PC-9 (cell line): ENCODE measurements at places on chromosomes 5 and 9.
A peak's percentile ranks its signal among the peaks of the same experiment; 100 is the strongest.

- DNase-seq, result no peak
Measured at GRCh38 chr9:76605321-76605900, 146.4 kb downstream of the GCNT1 start.

- no peak for DNase-seq
Measured at GRCh38 chr5:135577421-135577820, 1.4 kb downstream of the CXCL14 start.

DNA sequence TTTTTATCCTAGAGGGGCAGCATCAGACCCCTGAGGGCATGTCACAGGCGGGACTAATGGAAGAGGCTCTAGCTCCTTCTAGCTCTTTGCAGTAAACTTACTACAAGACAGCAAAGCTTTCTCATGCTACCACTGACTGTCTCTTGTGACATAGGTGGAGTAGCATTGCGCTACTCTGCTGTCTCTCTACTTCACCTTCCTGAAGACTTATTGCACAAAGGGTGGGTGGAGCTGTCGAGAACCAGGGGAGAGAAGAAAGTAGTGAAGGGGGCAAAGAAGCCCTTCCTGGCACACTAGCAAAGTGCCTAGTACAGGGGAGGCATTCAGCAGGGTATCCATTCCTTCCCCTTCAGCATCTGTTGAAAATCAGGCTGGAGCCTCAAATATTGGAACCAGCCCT is 36.1 kb upstream of the NEK6 start:
- no peak for DNase-seq

DNA sequence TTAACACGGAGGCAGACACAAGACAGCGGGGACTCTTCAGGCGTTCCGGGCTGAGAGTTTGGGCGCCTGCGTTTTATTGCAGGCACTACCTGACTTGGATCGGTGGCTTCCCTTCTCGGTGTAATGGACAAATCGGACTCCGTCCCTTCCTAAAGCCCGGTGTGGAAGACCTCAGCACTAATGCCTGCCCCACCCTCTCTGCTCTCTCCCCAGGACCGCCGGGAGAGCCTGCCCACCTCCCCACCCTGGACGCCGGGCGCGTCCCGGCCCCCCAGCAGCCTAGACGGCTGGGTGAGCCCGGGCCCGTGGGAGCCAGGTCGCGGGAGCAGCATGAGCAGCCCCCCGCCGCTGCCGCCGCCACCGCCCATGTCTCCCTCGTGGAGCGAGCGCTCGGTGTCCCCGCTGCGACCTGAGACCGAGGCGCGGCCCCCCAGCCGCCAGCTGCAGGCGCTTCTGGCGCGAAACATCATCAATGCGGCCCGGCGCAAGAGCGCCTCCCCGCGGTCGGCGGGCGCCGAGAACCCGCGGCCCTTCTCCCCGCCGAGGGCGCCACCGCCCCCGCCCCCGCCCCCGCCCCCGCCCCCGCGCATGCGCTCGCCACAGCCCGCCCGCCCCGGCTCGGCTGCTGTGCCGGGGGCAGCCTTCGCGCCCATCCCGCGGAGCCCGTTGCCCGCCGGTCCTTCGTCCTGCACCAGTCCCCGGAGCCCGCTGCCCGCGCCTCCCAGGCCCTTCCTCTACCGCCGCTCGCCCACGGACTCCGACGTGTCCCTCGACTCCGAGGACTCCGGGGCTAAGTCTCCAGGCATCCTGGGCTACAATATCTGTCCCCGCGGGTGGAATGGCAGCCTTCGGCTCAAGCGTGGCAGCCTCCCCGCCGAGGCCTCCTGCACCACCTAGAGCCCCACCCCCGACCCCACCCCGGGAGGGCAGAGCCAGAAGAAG is 4.6 kb upstream of the MYOZ3 start:
- DNase-seq, result no peak

DNA sequence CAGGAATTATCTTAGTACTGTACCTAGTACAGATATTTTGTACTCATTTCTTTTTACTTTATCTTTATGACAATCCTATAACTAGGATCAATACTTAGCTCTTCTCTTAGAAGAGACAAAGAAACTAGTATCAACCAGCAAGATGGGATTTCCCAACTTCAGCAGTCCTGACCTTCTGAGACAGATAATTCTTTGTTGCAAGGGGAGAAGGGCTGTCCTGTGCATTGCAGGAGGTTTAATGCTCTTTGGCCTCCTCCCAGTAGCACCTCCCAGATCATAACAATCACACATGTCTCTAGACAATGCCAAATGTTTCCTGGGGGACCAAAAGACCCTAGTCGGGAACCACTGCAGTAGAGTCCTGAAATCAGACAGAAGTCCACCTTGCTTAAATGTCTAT is 424.3 kb upstream of the DMAC1 start:
- DNase-seq, result no peak

GRCh38 chr9:94867281-94867841 is 140.9 kb downstream of the AOPEP start:
- DNase-seq, result peak; percentile 78

DNA sequence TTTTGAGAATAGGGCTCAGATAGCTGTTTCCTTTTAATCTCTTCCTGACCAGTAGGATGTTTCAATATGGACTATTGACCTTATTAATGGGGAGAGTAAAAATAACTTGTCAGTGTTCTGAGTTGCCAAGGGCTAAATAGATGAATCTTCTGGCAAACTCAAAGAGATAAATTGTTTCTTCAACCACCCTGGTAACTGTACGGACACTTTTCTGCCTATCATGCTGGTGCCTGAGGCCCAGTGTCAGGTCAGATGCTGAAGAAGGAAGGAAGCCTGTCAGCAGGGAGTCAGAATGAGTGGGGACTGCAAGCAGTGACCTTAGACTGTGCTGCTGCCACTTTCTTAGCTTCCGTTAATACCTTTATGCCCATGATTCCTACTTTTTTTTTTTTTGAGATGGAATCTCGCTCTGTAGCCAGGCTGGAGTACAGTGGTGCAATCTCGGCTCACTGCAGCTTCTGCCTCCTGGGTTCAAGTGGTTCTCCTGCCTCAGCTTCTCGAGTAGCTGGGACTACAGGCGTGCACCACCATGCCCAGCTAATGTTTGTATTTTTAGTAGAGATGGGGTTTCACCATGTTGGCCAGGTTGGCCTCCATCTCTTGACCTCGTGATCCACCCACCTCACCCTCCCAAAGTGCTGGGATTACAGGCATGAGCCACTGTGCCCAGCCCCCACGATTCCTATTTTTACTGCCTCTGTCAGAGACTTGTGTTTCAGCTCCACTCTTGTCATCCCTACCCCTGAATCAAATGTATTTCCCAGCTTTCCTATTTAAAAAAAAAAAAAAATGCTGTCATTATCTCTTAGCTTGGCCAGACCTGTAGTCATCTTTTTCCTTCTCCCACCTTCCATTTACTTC is 33.7 kb downstream of the TGFBR1 start:
- DNase-seq, result no peak

DNA sequence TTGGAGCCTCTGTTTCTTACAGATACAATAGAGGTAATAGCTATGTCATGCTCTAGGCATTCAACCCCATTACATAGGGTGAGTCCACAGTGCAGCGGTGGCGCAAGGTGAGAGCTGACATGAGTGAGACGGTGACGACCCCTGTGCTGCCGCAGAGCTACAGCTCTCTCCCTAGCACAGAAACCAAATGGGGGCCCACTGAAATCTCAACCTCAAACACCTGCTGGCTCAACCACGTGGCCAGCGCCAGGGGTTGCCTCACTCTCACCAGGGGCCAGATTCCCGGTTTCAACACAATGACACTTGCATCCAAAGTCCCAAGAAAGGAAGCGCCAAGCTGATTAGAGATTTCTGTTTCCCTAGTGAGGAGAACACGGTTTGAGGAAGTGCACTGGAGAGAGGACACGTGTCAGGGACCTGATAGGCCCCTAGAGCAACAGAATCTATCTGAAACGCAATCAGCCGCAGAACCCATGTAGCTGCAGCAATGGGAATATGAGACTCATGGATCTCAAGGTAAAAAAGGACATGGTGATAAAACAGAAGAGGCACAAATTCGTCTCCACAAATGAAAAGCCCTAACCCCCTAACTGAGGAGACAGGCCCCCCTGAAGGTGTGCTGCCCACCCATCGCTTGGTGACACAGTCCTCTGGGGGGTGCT is 114.3 kb downstream of the CRB2 start:
- no peak for DNase-seq

DNA sequence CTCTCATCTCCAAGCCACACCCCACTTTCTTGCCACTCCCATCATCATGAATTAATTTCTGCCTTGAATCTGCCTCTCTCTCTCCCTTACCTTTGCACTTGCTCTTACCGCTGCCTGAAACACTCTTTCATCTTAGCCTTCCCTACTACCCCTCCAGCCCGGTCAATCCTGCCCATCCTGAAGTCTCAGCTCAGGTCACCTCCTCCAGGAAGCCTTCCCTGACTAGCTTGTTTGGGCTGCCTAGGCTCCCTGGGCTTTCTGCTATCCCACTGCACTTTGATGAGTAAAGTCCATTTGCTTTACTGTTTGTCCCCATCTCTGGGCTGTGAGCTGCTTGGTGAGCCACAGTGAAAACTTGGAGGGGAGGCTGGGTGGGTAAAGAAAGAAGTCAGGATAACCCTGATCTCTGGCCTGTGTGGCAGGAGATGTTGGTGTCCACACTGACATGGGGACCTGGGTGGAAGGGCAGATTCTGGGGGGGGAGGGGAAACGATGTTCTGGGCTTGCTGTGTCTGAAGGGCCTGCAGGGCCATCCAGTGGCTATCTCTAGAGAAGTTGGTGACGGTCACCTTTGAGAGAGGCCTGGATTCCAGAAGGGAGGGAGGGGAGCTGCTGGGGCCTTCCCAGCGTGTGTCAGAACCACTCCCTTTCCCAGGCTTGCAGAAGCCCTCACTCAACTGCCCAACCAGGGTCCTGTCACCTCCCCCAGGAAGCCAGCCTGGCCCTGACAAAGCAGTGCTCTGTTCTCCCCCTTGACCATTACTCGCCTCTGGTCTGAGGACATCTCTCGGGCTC is 75.0 kb upstream of the DAB2IP start:
- DNase-seq, result no peak

DNA sequence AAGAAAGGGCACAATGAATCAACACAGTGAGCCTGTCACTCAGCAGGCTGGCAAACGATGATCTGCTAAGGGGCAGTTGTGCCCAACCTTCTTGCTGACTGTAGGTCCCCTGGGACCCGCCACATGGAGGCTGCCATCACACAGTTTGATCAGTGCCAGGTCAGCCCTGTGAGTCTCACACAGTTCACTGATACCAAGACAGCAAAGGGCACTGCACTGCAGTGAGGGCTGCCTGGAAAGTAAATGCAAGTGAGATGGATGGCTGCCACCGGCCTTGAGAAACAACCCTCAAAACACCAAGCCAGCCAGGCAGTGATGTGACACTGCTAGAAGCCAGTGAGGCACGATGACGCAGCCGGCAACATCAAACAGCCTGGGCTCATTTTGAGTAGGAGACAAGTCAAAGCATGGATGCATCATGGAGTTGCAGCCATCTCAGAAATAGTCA is 30.3 kb downstream of the FOXD1 start:
- DNase-seq, result no peak

GRCh38 chr9:33192493-33193255 is 25.5 kb upstream of the B4GALT1 start:
- no peak for DNase-seq

- no peak for DNase-seq
Measured at GRCh38 chr5:96742538-96742937, 65.2 kb downstream of the ERAP1 start.

GRCh38 chr5:14261235-14261634 is 118.1 kb downstream of the TRIO start:
- no peak for DNase-seq

DNA sequence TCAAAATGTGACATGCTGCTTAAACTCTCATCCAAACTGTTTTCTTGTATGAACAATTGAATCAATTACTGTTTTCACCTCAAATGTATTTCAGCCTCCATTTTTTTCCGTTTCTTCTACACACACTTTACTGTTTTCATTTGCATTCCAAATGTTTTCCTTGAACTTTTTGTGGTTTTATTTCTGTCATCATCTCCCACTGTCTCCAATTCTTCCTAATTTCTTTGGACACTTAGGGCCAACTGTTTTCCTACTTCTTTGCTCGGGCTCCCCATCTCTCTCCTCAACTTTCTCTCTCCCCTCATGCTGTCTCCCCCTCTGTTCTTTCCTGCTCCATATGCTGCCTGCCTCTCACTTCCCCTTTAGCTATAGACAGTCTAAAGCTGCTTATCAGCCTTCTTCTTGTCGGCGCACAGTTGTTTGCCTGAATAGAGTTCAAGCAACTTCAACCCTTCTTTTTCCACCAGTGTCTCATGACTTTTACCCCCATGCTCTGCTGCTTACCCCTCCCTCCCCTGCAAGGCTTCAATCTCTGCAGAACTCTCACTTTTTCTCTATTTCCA is 443.4 kb downstream of the DTWD2 start:
- DNase-seq, result no peak

- DNase-seq, result no peak
Measured at GRCh38 chr5:9834871-9835770, 205.0 kb upstream of the TAS2R1 start.

DNA sequence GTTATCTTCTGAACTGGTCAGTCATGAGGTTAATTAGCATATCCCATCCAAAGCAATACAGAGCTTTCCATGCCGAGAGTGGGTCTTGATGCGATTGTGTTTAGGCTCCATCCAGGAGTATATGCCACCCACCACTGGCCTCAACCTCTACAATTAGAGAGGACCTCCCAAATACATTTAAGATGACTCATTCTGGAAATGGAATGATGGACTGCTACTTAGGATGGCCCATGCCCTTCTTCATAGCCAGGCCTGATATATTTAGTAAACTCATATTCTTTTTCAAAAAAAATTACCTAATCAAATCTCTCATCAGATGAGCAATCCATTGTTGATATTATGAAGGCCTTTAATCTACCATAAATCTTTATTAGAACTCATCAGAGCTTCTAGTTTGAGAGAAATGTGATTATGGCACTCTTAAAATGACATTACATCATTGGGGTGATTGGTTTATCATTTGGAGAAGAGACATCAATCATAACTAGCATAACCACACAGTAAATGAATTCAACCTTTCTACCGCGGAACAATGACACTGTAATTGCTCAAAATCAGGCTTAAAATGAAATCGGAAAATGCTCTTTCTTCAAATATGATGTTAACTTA is 414.2 kb upstream of the WWC1 start:
- no peak for DNase-seq

DNA sequence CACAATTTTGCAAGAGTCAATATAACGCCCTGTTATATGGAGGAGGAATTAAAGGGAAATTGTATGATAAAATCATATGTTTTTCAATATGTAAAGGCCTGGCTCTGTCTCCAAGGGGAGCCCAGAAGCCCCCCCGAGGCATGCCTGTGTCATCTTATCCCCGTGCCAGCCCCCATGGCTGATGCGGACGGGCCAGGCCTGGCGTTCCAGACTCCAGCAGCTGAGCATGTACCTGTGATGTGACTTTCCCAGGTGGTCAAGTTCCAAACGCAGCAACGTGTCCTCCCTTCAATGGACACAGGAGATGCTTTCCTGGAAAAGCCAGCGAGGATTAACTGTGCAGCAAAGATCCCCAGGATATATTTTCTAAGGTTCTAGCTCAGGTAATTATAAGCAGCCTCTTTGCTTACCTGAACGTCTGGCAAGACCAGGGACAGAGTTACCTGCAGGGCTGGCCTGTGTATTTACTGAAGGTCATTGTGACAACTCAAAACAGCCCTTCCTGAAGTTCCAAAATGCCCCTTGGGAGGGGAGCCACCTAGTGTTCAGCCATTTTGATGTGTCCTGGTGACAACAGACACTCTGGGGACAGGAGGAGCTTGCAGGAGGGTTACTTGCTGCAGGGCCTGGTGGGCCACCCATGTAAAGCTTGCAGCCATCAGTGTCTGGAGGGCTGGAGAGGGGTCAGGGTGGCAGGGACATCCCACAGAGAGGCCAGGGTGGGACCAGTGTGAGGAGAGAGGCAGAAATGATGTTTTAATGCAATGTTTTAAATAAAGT is 53.3 kb upstream of the RNU6ATAC start:
- DNase-seq, result peak; percentile 38

GRCh38 chr9:116942593-116943061 is 255.5 kb downstream of the TRIM32 start:
- no peak for DNase-seq
